OCI-M1 (cell line): ENCODE measurements at places on chromosomes 3 and 15.

DNA sequence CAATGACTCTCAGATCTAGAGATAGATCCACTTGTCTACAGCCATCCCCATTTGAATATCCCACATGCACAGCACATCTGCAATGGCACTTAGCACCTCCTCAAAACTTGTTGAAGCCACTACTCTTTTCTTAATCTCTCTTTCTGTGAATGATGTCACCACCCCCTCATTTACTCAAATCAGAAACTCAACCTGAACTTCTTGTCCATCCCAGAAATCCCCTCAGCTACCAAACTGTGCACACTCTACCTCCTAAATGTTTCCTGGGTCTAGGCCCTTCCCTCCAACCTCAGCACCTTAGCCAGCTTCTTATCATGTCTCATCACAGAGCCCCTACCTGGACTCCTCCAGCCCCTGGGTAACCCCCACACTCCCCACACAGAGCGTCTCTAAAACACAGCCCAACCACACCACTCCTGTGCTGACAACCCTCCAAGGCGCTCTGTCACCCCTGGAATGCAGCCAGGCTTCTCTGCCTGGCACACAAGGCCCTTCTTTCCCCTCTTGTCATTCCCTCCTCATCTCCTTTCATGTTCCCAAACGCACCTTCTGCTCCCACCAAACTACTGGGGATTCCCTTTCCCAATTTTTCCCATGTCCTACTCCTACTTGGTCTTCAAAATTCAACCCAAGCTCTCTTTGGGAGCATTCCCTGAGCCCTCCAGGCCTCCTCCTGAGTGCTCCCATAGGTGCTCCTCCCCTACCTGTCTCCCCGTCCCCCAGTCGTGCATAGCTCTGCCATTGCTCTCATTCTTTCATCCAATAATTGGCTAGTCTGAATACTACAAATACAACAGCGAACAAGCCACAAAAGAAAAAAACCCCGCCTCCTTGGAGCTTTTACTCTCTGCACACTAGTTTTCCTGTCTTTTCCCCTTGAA is 39.8 kb upstream of the ZBTB38 start:
- DNase-seq = no peak

DNA sequence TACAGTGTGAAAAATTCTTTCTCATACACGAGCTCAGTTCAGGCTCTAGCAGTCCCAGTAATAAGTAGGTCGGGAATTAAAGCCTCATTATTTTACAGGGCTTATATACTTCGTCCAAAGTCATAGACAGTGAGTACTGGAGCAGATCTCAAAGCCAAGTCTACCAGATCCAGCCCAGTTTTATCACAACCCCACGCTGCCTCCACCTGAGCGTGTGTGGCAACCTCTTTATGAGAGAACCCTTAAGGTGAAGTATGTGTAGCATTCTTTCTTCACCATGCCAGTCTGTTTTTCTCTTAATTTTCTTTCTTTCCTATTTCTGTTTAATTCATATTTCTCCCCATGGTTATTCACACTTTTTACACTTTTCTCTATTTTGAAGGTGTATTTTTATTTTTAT is 574.6 kb upstream of the ARPP21 start:
- no peak for DNase-seq

GRCh38 chr15:89130201-89130600 is 41.9 kb downstream of the ABHD2 start:
- DNase-seq = peak; percentile 79

DNA sequence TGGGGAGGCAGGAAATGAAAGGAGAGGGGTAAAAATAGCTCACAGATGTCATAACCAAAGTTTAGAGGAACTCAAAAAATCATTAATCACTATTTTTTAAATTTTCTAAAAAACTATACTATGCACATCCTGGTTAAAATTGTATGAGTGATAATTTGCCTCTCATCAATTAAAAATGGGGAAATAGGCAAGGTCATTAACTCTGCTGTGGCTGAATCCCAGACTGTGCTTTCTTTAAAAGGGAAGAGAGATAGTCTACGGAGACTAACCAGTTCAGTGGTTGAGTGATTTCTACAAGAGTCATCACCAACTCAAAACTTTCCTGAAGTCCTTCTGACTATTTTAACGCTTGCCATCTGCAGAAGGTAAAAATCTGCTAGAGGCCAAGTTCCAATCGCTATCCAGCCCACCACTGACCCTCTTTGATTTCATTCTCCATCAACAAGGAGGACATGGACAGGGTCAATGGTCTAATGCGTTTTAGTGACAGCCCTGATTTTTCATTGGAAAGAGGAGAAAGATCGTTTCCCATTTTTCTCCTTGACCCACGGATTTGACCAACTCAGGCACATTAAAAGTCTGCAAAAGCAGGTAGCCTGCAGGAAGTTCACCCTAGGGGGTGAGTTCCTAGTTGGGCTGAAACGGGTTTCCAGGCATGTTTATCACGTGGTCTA is 850 bp downstream of the SUCLG2 start:
- peak; percentile 36 for DNase-seq

- DNase-seq = no peak
Measured at GRCh38 chr15:67108122-67108961, 42.9 kb downstream of the SMAD3 start.

- DNase-seq = no peak
Measured at GRCh38 chr15:68725736-68726135, 95.0 kb downstream of the ANP32A start.

DNA sequence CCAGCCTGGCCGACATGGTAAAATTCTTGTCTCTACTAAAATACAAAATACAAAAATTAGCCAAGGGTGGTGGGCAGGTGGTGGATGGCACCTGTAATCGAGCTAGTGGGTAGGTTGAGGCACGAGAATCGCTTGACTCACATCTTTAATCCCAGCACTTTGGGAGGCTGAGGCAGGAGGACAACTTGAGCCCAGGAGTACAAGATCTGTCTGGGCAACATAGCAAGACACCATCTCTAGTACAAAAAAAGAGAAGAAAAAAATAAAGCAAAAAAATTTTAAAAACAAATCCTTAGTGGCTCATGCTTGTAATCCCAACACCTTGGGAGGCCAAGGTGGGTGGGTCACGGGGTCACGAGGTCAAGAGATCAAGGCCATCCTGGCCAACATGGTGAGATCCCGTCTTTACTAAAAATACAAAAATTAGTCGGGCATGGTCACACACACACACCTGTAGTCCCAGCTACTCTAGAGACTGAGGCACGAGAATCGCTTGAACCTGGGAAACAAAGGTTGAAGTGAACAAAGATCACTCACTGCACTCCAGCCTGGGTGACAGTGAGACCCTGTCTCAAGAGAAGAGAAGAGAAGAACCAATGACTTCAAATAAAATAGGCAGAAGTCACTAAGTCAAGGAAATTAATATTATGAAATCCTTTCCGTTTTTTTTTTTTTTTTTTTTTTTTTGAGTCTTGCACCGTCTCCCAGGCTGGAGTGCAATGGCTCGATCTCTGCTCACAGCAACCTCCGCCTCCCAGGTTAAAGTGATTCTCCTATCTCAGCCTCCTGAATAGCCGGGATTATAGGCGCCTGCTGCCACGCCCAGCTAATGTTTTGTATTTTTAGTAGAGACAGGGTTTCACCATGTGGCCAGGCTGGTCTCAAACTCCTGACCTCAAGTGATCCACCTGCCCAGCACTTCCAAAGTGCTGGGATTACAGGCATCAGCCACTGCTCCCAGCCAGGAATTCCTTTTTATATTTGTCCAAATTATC is 4.9 kb downstream of the RHOA start:
- no peak for DNase-seq

DNA sequence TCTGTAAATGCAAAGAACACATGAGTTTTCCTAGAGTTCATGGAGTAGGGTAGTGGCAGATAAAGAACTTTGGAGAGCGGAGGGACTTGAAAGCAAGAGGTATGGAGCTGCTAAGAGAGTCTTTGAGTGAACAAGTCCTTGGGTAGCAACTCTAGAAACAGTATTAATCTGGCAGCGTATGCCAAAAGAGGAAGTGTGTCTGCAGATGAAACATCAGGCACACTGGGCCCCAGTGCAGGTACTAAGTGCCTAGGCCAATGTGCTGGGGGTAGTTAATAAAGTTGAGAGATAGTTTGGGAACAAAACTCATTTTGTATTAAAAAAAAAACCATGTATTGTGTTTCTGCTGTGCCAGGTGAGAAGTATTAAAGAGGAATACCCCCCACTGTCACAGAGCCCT is 223.0 kb upstream of the STRIT1 start:
- DNase-seq = no peak

DNA sequence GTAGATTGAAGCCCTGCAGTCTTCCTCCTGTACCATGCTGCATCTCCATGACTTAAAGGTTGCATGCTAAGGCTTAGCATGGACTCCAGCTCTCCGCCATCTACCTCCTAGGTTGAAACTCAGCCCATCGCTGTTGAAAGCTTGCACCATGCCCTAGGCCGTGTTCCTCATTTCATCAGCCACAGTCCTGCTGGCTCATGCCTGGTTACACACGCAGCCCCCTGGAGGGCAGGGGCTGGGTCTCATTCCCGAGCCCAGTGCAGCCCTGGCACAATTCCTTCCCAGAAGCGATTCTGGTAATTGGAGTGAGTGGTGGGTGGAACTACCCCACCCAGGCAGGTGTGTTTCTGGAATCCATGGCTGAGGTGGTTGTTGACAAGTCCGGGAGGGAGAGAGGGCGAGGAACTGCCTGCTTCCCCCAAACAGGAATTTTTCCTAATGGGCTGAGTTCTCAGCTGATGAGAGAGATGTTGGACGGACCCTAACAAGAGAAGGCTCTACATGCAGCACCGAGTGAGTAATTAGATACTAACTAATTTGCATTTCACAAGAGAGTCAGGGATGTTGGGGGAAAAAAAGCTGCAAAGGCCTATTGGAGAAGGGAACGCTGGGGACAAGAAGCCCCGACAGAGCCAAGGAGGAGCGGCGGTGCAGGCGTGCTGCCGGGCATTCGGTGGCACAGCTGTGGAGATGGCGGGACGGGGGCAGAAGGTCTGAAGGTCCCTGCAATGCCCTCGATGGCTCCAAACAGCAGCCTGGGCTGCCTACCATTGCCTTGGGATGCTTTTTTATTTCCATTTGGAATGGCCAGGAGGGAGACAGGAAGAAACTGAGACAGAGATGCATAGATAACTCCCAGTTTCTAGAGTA is 92.3 kb upstream of the TLE3 start:
- DNase-seq = no peak

DNA sequence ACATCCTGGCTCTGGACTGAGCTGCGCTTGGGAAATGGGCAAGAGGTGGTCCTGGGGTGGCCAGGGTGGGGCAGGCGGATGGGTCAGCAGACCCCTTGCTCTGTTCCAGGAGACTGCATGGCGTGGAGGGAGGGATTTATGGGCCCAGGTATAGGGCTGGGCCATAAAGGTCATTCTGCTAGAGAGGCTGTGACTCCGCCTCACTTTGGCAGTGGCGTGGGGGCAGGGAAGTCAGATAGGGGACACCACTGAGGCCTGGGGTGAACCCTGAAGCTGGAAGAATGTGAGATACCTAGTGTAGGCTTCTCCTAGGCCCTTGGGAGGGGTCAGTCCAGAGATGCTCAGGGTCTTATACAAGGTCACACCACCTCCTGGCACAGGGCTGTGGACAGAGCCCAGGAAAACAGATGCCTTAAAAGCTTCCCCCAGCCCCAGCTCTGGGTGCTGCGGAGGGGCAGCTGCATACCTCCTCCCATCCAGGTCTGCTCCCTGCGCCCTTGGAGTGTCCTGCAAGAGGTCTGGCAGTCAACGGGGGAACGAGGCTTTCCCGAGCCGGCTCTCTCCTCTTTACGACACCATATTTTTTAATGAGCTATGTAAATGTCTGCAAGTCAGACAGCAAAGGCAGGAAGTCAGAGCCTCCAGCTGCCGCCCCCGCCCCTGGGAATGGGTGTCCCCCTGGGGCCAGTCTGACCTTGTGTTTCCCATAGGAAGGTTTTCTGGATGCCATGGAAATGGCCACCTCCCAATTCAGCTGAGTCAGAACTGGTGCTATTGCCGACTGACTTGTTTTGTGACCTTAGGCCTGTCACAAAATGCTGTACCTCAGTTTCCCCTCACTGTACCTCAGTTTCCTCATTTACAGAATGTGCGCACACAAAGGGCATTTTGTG is 26.3 kb downstream of the LINGO1 start:
- no peak for DNase-seq

DNA sequence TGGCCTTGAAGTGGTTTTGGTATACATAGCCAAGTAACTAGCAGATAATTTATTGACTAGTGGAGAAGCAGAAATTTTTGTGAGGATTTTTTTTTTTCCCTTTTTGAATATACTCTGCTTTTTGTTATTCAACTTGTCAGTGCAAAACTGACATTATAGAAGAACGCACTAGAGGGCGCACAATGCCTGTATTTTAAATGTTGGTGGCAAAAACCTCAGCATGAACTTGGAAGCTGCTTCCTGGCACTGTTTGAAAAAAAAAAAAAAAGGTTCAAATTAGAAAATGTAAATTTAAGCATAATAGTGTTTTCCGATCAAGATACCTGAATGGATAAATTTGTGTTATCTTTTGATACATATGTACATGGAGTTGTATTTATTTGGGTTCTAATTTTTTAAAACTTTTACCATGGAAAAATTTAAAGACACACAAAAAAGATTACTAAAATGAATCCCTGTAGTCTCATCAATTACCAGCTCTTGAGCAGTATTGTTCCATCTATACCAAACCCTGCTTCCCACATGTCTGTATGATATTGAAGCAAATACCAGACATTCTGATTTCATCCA is 56.0 kb downstream of the SLC25A26 start:
- DNase-seq = peak; percentile 74

GRCh38 chr3:61387817-61388216 is 136.6 kb upstream of the FHIT start:
- no peak for DNase-seq

- peak; percentile 79 for DNase-seq
Measured at GRCh38 chr3:46892285-46893145, 15.0 kb downstream of the PTH1R start.

DNA sequence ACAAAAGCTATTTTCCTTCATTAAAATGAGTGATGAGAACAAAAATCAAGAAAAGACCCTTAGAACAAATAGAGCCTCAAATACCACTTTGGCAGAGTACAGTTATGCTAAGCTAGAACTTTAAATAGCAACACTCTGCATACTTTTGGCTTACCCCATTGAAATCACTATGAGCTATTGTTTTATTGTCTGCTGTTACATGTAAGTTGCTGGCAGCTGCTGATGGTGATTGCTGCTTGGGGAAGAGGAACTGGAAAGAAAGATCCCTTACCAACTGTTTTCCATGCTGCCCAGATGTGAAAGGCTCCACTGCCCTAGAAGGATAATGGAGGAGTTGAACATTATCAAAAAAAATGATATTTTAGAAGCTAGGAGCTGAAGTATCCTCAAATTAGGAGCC is 135.4 kb downstream of the SYNPR start:
- no peak for DNase-seq

GRCh38 chr15:45715528-45715927 is 80.7 kb downstream of the SQOR start:
- DNase-seq = peak; percentile 50

GRCh38 chr15:81222007-81222406 is 25.3 kb downstream of the IL16 start:
- DNase-seq = no peak

DNA sequence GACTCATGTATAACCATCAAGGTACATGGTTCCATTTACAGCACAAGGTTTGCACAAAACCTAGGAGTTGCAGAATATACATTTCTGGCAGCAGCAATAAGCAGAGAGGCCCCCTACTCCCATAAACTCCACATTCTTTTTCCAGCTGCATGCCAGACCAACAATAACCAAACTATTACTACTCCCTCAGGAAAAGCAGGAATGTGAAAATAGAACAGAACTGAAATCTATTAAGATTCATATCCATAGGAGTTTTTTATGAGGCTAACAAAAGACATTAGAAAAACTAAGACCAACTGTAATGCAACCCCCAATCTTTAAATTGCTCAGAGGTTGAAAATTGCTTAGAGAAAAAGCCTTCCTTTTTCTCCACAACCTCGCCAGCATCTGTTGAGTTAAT is 27.6 kb upstream of the TOP2B start:
- no peak for DNase-seq

GRCh38 chr3:5692446-5692845 is 504.9 kb downstream of the EDEM1 start:
- DNase-seq = no peak
